ENCODE measurements at places on chromosomes 4 and X. TPM values are rescaled to one million over a fixed set of nuclear protein-coding genes. Genes with fewer than 3 reads are reported as not detected.
A peak's percentile ranks its signal among the peaks of the same experiment; 100 is the strongest.

Gene DUSP21
- not detected for total RNA-seq

Gene RADX
- total RNA-seq = 3.6 TPM

Gene DCHS2
- not detected for total RNA-seq

Gene PDZD4
- total RNA-seq = 0.16 TPM

DNA sequence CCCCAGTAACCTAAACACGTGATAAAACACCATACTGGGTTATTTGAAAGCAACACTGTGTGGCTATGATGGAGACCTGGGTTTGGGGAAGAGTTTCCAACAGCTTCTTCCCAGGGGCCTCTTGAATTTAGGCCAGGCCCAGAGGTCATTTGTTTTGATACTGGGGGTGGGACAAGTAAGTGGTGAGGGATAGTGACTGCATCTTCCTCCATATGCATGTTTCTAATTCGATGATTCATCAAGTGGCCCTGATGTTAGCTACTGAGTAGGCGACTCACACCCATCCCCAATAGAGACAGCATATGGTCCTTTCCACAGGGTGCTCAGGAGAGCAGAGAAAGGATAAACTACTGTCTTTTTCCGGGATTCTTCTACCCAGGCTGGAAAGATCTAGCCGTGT, 2.7 kb downstream of the NDP start:
- H3K27ac ChIP-seq = no peak overlapping the region
- DNase-seq = no peak
- H3K4me1 ChIP-seq = peaks cover 11% of the 10 kb centered on the region
- H3K27me3 ChIP-seq = peaks cover 15% of the 10 kb centered on the region
- no peaks in the 10 kb centered on the region for H3K36me3 ChIP-seq

DNA sequence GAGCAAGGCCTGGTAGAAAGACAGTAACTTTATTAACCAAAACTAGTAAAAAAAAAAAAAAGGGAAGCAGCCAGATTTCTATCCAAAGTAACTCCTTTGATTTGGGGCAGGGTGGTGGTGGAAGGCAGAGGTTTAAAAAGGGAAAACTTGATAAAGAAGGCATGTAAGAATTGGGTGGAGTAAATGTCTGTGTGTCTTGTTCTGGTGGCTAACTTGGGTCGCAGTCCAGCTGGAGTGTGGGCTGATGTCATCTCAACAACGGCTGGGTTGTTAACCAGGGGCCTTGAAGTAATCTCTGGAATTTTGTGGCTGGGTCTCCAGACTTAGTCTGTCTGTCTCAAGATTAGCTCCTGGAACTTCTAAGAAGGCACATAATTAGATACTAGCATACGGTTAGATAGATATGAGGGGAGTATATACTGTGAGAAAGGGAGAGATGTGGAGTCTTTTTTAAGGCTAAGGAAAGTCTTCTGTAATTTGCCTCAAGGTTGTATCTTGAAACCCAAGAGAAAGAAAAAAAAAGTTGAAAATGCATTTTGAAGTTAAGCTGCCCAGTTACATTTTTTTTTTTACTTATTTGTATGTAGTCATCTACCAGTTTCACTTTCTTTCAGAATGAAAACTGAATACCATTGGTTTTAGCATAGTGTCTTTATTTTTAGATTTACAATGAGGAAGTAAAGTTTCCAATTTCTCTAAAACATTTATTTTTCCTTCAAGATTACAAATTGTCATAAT, 48.3 kb downstream of the MTHFD2L start:
- peaks cover 7% of the 10 kb centered on the region for H3K36me3 ChIP-seq
- peak overlapping the region; percentile 19 for H3K27ac ChIP-seq
- peaks cover 8% of the 10 kb centered on the region for H3K4me1 ChIP-seq
- no peaks in the 10 kb centered on the region for H3K27me3 ChIP-seq
- no peak for DNase-seq

GRCh38 chr4:184163813-184164212, 53.9 kb downstream of the ENPP6 start:
- H3K27ac ChIP-seq = no peak overlapping the region
- peak; percentile 31 for DNase-seq
- no peak overlapping the region for H3K4me3 ChIP-seq
- no peaks in the 10 kb centered on the region for H3K36me3 ChIP-seq
- H3K27me3 ChIP-seq = peaks cover 63% of the 10 kb centered on the region

GRCh38 chr4:48341776-48342605, 662 bp downstream of the SLAIN2 start:
- peak overlapping the region; percentile 96 for H3K4me3 ChIP-seq
- peak; percentile 54 for DNase-seq
- no peaks in the 10 kb centered on the region for H3K27me3 ChIP-seq
- H3K4me1 ChIP-seq = peaks cover 49% of the 10 kb centered on the region
- peaks cover 16% of the 10 kb centered on the region for H3K36me3 ChIP-seq
- peak overlapping the region; percentile 95 for H3K27ac ChIP-seq

- H3K36me3 ChIP-seq = no peaks in the 10 kb centered on the region
- H3K27me3 ChIP-seq = no peaks in the 10 kb centered on the region
- no peak overlapping the region for H3K4me3 ChIP-seq
- H3K4me1 ChIP-seq = no peaks in the 10 kb centered on the region
- no peak for DNase-seq
- no peak overlapping the region for H3K27ac ChIP-seq
These were observed 2324.7 kb upstream of the AGA start for GRCh38 chr4:179766938-179767337.

GRCh38 chr4:76931087-76931486, 18.5 kb upstream of the SEPTIN11 start:
- no peak for DNase-seq
- no peaks in the 10 kb centered on the region for H3K36me3 ChIP-seq
- H3K27me3 ChIP-seq = peaks cover 7% of the 10 kb centered on the region
- H3K4me1 ChIP-seq = no peaks in the 10 kb centered on the region
- H3K27ac ChIP-seq = no peak overlapping the region

DNA sequence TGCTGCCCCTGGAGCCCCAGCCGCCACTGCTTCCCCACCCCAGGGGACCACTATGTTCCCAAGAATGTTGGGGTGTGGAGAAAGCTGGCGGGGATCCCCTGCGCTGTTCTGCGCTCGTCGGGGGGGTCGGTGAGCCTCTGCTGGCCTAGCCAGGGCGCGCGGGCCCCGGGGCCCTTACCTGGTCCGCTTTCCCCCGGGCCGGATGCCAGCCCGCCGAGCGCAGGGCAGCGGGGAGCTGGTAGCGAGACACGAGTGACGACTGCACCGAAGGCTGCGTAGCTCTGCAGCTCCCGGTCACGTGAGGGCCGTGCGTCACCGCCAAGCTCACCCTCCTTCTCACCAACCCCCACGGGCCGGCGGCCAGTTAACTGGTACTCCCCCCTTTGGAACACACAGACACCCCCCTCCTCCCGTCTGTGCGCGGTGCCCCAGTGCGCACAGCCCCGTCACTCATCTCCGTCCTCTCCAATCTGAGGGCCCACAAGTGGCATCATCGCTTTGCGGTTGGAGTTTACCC, at the start of gene BEX1:
TSS of gene BEX1 (minus strand) at position 254 of the 517 bp plus-strand sequence. CDS start 897 bp downstream, outside the sequence.
- H3K4me1 ChIP-seq = no peaks in the 10 kb centered on the region
- no peak within 1 kb of the TSS for H3K4me3 ChIP-seq
- H3K27me3 ChIP-seq = peaks cover 2% of the 10 kb centered on the region
- peak; percentile 20 for DNase-seq

DNA sequence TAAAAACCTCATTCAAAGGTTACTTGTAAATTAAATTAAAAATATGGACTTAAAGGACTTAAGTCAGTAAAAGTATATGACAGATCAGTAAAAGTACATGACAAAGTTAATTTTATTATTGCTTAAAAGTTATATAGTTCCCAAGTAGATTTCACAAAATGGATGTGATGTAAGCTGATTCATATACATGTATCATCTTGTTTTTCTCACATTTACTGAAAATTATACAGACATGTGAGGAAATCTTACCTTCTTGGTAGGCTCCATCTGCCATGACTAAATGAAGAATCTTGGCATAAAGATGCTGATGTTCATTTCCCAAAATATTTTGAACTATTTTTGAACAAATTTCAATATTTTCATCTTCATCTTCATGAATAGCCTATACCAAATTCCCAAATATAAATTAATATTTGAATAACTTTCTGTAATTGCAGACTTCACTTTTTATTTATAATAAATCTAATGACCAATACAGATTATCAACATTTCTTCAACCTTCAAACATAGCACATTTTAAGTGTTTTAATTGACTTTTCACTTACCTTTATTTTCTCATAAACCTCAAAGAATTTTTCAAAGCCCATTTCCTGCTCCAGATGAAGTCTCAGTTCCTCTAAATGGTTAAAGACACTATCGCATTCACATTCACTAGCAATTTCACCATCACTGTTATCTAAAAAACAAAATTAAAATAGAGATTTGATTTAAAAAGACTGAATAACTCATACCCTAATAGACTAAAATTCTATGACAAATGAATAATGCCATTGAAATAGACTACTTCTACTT, 129.4 kb upstream of the SH3RF1 start:
- H3K27ac ChIP-seq = no peak overlapping the region
- H3K4me1 ChIP-seq = peaks cover 6% of the 10 kb centered on the region
- no peaks in the 10 kb centered on the region for H3K27me3 ChIP-seq
- H3K4me3 ChIP-seq = no peak overlapping the region
- DNase-seq = no peak

GRCh38 chrX:133120406-133120805, 23.5 kb upstream of the USP26 start:
- H3K27me3 ChIP-seq = no peaks in the 10 kb centered on the region
- H3K4me3 ChIP-seq = no peak overlapping the region
- no peak for DNase-seq
- no peaks in the 10 kb centered on the region for H3K36me3 ChIP-seq

DNA sequence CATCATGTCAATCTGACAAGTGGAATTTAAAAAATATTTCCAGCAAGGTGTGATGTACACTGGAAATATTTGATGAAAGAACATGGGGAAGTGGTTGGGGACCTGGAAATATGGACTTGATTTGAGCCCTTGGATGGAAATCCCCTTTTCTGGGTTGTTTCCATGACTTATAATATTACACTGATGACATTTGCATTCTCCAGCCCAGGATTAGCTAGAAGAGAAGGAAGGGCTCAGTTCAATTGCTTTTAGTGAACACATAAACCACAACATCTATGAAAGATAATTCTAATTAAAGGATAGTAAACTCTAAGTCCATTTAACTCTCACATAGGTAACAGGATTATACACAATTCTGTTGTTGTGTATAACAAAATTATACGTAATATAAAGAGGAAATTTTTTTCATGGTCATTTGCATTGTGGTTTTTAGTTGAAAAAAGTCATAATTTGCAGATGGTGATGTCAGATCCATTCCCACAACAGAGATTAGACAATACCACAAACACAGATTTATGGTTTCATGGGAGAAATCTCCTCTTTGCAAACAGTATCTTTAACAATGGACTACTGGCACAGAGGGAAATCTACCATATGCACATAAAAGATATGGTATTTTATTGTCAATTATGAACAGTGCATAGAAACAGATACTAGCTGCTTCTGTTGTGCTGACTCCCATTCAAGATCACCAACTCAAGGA, 126.5 kb downstream of the DKK2 start:
- H3K4me3 ChIP-seq = no peak overlapping the region
- H3K27ac ChIP-seq = no peak overlapping the region
- H3K36me3 ChIP-seq = no peaks in the 10 kb centered on the region
- no peaks in the 10 kb centered on the region for H3K4me1 ChIP-seq

DNA sequence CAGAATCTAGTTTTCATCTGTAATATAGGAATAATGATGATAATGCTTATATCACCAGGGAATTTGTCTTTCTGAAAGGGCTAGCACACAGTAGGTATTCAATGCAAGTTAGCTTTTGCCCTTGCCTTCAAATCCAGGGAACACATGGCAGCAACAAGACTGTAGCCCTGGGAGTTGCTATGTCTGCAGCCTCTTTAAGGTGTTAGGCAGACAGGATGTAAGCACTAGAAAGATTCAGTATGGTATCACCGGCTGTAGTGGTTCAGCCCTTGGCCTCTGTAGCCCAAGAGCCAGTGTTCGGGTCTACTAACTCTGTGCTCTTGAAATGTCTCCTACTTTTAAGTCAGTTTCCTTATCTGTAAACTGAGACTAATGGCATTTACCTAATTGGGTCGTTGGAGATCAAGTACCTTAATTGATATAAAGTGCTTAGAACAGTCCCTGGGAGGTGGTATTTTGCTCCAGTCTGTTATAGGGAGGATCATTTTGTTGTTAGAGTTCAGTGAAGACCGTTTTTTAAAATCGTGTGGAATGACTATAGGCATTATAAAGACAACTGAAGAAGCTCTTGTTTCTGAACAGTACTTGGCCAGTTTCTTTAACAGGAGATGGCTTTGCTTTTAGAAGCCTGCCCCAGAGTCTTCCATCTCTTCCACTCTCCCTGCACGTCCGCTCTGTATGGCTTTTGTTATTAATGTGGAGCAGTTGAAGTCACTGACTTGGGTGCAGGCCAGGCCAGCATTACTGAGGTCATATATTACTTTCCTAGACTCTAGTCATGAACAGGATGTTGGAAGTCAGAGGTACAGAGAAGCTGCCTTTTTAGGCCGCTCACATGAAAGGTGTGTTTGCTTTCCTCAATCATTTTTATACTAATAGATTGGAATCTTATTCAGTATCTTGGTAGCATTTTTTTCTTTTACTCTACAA, 44.8 kb downstream of the GAB1 start:
- H3K4me1 ChIP-seq = no peaks in the 10 kb centered on the region
- no peak for DNase-seq
- no peaks in the 10 kb centered on the region for H3K27me3 ChIP-seq
- no peak overlapping the region for H3K4me3 ChIP-seq
- H3K27ac ChIP-seq = no peak overlapping the region
- no peaks in the 10 kb centered on the region for H3K36me3 ChIP-seq

DNA sequence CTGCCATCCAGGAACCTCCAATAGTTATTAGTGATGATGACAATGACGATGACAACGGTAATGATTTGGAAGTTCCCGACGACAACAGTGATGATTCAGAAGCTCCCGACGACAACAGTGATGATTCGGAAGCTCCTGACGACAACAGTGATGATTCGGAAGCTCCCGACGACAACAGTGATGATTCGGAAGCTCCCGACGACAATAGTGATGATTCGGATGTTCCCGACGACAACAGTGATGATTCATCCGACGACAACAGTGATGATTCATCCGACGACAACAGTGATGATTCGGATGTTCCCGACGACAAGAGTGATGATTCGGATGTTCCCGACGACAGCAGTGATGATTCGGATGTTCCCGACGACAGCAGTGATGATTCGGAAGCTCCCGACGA, 14.7 kb downstream of the CXCR3 start:
- H3K27ac ChIP-seq = peak overlapping the region; percentile 74
- no peak for DNase-seq
- no peak overlapping the region for H3K4me3 ChIP-seq
- H3K4me1 ChIP-seq = peaks cover 59% of the 10 kb centered on the region
- H3K27me3 ChIP-seq = no peaks in the 10 kb centered on the region

DNA sequence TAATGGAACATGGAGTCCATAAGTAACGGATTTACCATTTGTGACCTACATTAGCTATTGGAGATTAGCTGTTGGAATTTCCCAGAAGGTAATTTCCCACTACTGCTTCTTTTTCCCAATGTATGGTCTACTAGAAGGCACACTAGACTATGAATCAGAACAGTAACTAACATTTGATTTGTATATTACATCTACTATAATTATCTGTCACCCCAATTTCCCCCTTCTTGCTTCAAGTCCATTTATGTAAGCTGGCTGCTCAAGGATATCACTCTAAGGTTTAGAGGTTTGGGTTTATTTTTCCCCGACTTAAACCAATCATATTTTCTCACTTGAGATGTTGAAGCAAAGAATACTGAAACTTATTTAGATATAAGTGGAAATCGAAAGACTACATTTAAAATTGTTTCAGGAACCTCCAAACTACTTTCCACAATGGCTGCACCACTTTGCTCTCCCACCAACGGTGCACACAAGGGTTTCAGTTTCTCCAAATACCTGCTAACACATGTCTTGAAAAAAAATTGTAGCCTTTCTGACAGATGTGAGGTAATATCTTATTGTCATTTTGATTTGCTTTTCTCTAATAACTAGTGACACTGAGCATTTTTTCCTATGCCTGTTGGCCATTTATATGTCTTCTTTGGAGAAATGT, 33.3 kb upstream of the H2AZ1 start:
- H3K4me1 ChIP-seq = no peaks in the 10 kb centered on the region
- no peaks in the 10 kb centered on the region for H3K36me3 ChIP-seq
- DNase-seq = no peak
- no peak overlapping the region for H3K4me3 ChIP-seq

All from activated CD8-positive, alpha-beta T cell treated with anti-CD3 and anti-CD28 coated beads, Interleukin-2, amount 10 ng/mL, durations not matched to agents 7 days and 5 days (primary cell).